ENCODE measurements at places on chromosomes 16 and 17. TPM values are rescaled to one million over a fixed set of nuclear protein-coding genes. Genes with fewer than 3 reads are reported as not detected.

DNA sequence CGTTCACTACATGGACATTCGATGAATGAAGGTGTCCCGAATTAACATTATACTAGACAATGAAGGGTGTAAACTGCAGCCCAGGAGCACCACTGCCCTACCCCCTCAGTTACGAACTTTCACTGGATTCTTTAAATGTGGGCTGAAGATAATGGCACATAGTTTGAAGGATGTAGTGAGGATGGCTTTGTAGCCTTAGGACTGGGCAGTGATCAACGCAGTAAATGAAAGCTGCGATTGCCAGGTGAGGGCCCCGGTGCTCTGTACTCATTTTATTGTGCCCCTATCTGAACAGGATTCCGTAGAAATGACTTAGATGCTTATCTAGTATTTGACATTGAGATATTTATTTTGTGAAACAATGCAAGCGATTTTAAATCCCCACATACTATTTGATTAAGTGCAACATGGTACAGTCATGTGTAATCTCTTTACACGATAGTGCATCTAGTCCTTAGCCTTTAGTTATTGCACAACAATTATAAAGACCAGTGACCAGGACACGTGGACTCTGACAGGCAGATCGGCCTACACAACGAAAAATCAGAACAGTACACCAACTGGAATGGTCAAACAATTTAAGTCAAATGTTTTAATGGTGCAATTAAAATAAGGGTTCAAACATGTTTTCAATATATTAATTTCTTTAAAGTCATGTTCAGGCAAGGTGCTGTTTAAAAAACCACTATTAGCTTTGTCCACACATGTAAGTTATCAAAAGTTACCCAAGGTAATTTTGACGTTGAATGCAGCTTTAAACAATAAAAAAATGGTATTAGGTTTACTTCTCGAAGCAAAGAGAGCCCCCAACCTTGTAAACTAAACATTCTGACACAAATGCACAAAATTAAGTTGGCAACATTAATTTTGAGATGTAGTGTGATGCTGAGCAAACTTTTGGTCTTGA, 17.4 kb upstream of the ERN1 start:
- no peaks in the 10 kb centered on the region for H3K27me3 ChIP-seq
- H3K36me3 ChIP-seq, result peaks cover 18% of the 10 kb centered on the region
- H3K4me1 ChIP-seq, result no peaks in the 10 kb centered on the region

Gene NPIPB13
- 20.5 TPM for total RNA-seq

- no peaks in the 10 kb centered on the region for H3K27me3 ChIP-seq
- no peak for DNase-seq
- H3K36me3 ChIP-seq, result no peaks in the 10 kb centered on the region
- no peak overlapping the region for H3K27ac ChIP-seq
- no peaks in the 10 kb centered on the region for H3K4me1 ChIP-seq
- no peak overlapping the region for H3K4me3 ChIP-seq
Measured at GRCh38 chr16:72487283-72487682, 315.3 kb upstream of the PMFBP1 start.

DNA sequence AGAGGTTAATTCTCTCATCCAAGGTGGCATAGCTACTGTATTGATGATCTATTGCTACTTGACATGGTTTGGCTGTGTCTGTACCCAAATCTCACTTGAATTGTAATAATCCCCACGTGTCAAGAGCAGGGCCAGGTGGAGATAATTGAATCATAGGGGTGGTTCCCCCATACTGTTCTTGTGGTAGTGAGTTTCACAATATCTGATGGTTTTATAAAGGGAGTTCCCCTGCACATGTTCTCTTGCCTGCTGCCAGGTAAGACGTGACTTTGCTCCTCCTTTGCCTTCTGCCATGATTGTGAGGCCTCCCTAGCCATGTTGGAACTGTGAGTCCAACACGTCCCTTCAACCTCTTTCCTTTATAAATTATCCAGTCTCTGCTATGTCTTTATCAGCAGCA, 22.9 kb upstream of the CPPED1 start:
- H3K27ac ChIP-seq, result no peak overlapping the region
- no peak overlapping the region for H3K4me3 ChIP-seq
- no peaks in the 10 kb centered on the region for H3K36me3 ChIP-seq
- H3K4me1 ChIP-seq, result no peaks in the 10 kb centered on the region
- DNase-seq, result no peak
- no peaks in the 10 kb centered on the region for H3K27me3 ChIP-seq

DNA sequence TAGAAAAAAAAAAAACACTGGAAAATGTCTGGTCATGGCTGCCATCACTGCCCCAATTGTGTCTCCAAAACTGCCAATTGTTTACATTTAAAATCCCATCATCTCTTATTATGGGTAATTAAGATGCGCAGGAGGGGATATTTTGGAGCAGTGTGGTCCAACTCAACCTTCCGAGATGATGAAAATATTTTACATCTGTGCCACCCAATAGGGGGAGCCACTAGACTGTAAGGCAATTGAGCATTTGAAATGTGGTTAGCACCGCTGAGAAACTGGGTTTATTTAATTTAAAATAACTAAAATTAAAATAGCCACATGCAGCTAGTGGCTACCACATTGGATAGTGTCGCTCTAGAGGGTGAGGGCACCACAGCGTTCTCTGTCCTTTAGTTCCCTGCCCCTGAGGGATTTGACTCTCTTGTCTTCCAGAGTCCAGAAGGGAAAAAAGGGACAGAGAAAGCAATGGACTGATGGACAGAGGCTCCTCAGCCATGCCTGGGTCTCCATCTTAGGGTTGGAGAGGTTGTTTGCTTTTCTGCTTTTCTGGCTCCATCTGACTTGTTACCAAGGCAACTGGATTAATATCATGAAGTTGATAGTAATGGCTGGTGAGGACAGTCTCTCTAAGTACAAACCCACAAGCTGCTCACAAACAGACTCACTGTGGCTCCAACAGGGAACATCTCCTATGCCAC, 3.5 kb downstream of the MPO start:
- peaks cover 4% of the 10 kb centered on the region for H3K36me3 ChIP-seq
- H3K4me1 ChIP-seq, result no peaks in the 10 kb centered on the region
- no peak for DNase-seq
- no peak overlapping the region for H3K4me3 ChIP-seq

GRCh38 chr16:14203166-14203565, 132.0 kb downstream of the MRTFB start:
- H3K36me3 ChIP-seq, result no peaks in the 10 kb centered on the region
- H3K4me3 ChIP-seq, result no peak overlapping the region
- DNase-seq, result no peak
- no peaks in the 10 kb centered on the region for H3K27me3 ChIP-seq
- no peak overlapping the region for H3K27ac ChIP-seq

GRCh38 chr16:81796035-81796434, 16.9 kb downstream of the PLCG2 start:
- H3K4me3 ChIP-seq, result no peak overlapping the region
- no peak overlapping the region for H3K27ac ChIP-seq
- H3K36me3 ChIP-seq, result no peaks in the 10 kb centered on the region
- DNase-seq, result no peak

All from Calu3 (cell line).